Heart left ventricle (tissue), 16 donors: ENCODE measurements at places on chromosomes 6 and 20. TPM values are rescaled to one million over a fixed set of nuclear protein-coding genes. Genes with fewer than 3 reads are reported as not detected.

DNA sequence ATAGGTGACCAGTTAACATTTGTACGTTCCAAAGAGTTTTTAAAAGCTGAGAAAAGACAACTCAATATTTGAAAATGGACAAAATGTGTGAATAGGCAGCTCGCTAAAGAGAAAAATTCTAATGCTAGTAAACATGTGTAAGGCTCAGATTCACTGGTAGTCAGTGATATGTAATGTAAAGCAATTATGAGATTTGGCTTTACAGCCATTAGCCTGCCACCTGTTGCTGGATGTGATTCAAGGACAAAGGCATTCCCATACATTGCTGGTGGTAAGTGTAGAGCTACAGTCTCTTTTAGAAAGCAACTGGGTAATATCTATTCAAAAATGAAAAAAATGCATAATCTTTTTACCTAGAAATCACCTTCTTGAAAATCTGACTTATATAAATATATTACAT lies 114.3 kb downstream of the COL19A1 start:
- no peaks in the 10 kb centered on the region for H3K27me3 ChIP-seq
- H3K36me3 ChIP-seq: no peaks in the 10 kb centered on the region
- H3K27ac ChIP-seq: no peak overlapping the region
- H3K4me1 ChIP-seq: no peaks in the 10 kb centered on the region
- DNase-seq: no peak
- H3K4me3 ChIP-seq: no peak overlapping the region

DNA sequence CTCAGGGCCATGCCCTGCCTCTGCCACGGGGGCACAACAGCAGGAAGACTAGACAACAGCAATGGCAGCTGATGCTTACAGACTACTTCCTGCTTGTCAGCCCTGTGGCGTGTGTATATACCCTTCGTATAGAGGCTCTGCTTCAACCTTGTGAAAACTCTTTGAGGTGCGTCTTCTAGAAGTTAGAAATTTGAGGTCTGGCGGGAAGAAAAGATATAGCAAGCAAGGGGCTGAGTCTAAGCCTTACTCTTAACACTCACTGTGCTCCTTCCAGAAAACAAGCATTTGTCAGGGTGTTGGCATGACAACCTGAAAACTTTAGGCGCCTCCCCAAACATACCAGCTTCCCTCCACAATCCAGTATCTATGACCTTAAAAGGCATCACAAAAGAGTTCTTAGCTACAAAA lies 33.3 kb downstream of the JPH2 start:
- H3K36me3 ChIP-seq: no peaks in the 10 kb centered on the region
- peaks cover 29% of the 10 kb centered on the region for H3K4me1 ChIP-seq
- no peak overlapping the region for H3K4me3 ChIP-seq
- DNase-seq: peak; percentile 14
- H3K27me3 ChIP-seq: no peaks in the 10 kb centered on the region

DNA sequence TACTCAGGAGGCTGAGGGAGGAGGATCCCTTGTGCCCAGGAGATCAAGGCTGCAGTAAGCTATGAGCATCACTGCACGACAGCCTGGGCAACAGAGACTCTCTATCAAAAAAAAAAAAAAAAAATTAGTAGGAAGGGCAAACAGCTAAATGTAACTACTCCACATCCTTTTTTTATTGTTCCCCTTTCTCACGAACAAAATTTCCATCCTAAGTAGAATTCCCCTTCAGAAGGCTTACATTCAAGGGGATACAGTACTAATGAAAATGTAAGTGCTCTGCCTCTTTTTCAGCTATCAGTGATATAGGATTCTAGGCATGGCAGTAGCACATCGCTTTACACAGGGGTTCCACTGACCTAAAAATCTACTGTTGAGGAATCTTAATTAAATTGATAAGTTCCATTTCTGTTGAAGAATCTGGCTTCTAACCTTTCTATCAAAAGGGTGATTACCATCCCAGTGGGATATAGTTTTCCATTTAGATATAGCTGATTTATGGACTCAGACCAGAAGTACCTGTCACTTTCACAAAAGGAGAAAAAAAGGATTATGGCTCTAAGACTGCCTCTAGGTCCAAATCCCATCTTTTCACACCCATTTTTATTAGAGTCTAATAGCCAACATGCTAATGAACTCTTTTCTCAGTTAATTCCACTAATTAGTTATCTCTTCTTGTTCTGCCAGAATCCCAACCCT lies 2.6 kb downstream of the B4GALT5 start:
- DNase-seq: no peak
- H3K27me3 ChIP-seq: no peaks in the 10 kb centered on the region
- H3K4me1 ChIP-seq: peaks cover 24% of the 10 kb centered on the region
- no peaks in the 10 kb centered on the region for H3K36me3 ChIP-seq
- H3K4me3 ChIP-seq: no peak overlapping the region
- H3K27ac ChIP-seq: peak overlapping the region; percentile 7

- no peaks in the 10 kb centered on the region for H3K4me1 ChIP-seq
- H3K27ac ChIP-seq: no peak overlapping the region
- no peaks in the 10 kb centered on the region for H3K36me3 ChIP-seq
- no peak overlapping the region for H3K4me3 ChIP-seq
Measured at GRCh38 chr6:92559003-92559402, 860.4 kb downstream of the EPHA7 start.

DNA sequence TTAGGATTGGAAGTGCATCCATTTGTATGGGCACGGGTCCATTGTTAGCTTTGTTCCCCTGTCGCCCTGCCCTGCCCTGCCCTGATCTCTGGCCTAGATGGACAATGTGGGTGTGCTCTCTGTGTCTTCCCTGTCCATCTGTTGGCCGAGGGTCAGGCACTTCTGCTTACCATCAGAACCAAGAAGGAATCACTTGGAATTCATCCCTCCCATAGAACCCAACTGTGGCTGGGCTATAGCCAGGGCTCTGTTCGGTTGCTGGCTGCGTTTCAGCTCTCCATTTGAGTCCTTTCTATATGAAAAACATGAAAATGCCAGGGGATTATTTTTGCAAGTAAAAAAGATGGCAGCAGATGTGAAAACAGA lies 26.6 kb upstream of the TULP4 start:
- H3K4me3 ChIP-seq: no peak overlapping the region
- H3K27ac ChIP-seq: no peak overlapping the region
- H3K27me3 ChIP-seq: no peaks in the 10 kb centered on the region
- no peaks in the 10 kb centered on the region for H3K36me3 ChIP-seq

DNA sequence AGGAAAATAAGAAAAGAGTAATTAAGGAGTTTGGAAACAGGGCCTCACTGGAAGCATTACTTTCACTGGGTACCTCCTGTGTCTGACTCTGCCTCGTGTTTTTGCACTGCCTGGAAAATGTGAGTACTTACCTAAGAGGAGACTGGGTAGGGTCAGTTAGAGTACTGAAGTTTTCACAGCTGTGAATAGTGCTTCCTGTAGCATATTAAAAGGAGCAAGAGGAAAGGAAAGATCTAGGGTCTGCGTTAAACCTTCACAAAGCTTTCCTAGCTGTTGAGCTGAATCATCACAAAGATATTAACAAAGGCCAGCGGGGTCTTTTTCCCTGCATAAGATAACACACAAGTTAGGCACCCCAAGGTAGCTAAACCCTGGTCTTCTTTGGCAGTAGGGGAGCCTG lies 82.3 kb downstream of the MLIP start:
- no peaks in the 10 kb centered on the region for H3K27me3 ChIP-seq
- peaks cover 9% of the 10 kb centered on the region for H3K4me1 ChIP-seq
- H3K4me3 ChIP-seq: no peak overlapping the region
- H3K36me3 ChIP-seq: no peaks in the 10 kb centered on the region
- no peak overlapping the region for H3K27ac ChIP-seq

The COL12A1 gene
- total RNA-seq: 24.0 TPM

The NKAIN2 gene
- 0.83 TPM for total RNA-seq
